ENCODE measurements at places on chromosomes 3 and 15. TPM values are rescaled to one million over a fixed set of nuclear protein-coding genes. Genes with fewer than 3 reads are reported as not detected.
A peak's percentile ranks its signal among the peaks of the same experiment; 100 is the strongest.

TOMM70 gene
- 34.7 TPM for total RNA-seq

MGLL gene
- total RNA-seq: 10.3 TPM

RCN2 gene
- 137 TPM for total RNA-seq

GREM1 gene
- not detected for total RNA-seq

TNFAIP8L3 gene
- total RNA-seq: not detected

RSL24D1 gene
- 77.4 TPM for total RNA-seq

IL5RA gene
- total RNA-seq: not detected

ELL3 gene
- 0.51 TPM for total RNA-seq

INAFM2 gene
- total RNA-seq: 15.9 TPM

CYP11A1 gene
- total RNA-seq: not detected

ZNF774 gene
- total RNA-seq: 6.7 TPM

DNA sequence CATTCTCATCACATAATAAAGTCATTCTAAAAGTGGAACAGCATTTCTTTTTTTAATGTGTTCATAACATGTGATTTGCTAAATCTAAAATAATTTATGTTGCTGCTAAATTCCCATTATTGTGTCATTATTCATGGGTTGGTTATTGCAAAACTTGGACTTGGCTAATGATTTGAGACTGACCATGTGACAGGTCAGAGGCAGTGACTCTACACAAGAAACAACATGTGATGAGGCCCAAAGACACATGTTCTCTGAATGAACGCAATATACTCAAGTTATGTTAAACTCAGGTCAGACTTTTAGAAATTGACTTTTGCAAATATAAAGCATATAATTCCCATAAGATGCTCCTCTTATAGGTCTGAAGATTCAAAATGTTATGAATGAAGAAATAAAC, 566.1 kb downstream of the TBL1XR1 start:
- no peak for DNase-seq

DNA sequence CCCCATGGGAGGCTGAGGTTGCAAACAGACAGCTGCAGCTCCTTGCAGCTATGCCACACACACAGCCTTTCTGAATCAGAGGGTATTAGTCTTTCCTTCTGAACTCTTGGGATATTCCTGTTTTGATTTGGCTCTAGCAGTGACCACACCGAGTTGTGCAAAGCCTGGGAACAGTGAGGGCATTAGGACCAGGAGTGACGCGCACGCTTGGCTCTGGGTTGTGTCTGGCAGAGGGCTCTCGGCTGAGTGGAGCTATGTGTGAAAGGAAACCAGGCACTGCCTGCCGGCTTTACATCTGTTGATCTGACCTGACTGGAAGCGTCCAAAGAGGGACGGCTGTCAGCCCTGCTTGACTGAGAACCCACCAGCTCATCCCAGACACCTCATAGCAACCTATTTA, at the start of gene GALNT15:
Gene GALNT15, plus strand, starts transcription at position 292 of the 400 bp plus-strand sequence. CDS start 472 bp downstream, outside the sequence.
- DNase-seq: peak; percentile 38

DNA sequence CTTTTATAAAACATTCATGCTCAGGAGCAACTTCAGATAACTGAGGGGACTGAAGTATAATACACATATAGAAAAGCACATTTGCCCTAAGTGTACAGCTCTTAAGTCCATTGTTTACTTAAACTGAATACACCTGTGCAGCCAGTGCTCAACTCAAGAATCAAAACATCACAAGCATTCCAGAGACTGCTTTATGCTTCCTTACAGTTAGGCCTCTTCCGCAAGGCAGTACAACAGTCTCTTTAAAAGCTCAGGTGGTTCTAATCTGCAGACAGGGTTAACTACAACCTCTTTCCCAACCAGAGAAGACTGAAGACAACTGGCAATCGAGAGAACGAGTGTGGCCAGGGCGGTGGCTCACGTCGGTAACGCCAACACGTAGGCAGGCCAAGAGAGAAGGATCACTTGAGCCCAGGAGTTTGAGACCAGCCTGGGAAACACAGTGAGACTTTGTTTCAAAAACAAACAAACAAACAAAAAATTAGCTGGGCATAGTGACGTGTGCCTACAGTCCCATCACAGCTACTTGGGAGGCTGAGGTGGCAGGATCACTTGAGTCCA, 16.9 kb downstream of the MCCC1 start:
- no peak for DNase-seq

DNA sequence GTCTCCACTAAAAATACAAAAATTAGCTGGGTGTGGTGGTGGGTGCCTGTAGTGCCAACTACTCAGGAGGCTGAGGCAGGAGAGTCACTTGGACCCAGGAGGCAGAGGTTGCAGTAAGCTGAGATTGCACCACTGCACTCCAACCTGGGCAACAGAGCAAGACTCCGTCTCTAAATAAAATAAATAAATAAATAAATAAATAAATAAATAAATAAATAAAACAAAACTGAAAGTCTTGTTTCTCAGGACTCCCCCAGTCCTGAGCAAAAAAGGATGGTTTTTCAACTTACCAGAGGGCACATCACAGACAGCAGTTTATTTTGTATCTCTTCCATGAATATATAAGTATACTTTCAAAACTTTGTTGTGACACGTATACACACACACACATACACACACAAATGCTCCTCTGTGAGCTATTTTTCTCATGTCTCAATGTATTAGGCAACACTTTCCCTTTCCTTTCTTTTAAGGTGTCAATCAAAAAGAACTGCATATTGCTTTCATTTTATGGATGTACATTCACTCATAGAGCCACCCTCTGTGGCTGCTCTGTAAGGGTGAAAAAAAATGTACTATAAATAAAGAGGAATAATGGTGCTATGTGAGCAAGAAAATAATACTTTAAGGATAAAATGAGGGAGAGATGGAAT, 54.8 kb upstream of the MITF start:
- no peak for DNase-seq

- DNase-seq: no peak
These were observed 1286.6 kb upstream of the ALCAM start for GRCh38 chr3:104080088-104080626.

DNA sequence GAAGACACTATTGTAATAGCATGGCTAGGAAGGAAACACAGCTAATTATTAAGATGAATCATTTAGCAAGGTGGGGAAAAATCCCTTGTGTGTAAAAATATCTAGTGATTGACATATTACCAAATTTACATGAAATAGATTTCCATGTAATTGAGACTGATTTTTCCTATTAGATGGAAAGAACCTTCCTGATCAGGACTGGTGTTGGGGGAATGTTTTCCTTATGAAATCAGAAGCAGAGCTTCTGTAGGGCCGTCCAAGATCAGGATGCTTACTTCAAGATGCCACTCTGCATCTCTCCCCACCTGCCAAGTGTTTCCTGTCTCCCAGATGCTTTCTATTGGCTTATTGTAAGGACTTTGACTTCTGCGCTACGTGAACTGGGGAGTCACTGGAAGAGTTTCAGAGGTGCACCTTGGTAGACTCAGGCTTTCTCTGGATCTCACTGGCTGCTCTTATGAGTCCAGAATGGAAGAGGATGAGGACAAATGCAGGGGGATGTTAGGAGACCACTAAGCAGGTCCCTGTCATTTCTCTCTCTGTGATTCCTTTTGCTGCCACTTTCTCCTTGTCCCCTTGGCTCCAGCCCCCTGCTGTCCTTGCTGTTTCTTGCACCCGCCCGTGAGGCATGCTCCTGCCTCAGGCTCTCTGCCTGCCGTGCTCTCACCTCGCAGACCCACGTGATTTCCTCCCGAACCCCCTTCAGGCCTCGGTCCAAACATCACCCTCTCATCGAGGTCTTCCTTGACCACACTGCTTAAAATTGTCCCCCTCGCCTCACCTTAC, 30.1 kb downstream of the BTD start:
- peak; percentile 30 for DNase-seq

DNA sequence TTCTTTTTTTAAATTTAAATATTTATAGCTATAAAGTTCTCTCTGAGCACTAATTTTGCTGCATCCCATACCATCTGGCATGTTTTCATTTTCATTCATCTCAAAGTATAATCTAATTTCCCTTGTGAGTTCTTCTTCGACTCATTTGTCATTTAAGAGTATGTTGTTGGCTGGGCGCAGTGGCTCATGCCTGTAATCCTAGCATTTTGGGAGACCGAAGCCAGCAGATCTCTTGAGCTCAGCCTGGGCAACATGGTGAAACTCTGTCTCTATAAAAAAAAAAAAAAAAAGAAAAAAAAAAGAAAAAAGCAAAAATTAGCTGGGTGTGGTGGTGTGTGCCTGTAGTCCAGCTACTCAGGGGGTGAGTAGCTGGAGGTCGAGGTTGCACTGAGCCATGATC, 34.8 kb downstream of the MAP1A start:
- DNase-seq: no peak

- no peak for DNase-seq
These were observed 7.5 kb downstream of the MPI start for GRCh38 chr15:74897300-74897701.

GRCh38 chr3:25910997-25911396, 121.1 kb downstream of the OXSM start:
- DNase-seq: peak; percentile 45

- DNase-seq: no peak
These were observed 15.4 kb downstream of the BCL2L10 start for GRCh38 chr15:52097180-52097579.

DNA sequence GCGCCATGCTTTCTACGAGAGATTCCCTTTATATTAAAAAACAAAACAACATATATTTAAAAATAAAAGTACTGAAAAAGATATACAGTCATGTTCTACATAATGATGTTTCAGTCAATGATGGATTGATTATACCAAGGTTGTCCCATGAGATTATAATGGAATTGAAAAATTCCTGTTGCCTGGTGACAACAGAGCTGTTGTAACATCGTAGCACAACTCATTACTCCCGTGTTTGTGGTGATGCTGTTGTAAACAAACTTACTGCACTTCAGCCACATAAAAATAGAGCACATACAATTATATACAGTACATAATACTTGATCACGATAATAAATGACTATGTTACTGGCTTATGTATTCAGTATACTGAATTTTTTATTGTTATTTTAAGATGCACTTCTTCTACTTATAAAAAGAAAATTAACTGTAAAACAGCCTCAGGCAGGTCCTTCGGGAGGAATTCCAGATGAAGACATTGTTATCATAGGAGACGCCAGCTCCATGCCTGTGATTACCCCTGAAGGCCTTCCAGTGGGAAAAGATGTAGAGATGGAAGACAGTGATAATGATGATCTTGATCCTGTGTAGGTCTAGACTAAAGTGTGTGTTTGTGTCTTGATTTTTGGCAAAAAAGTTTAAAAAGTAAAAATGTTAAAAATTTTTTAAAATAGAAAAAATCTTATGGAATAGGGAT, 11.7 kb downstream of the CCR1 start:
- DNase-seq: no peak

DNA sequence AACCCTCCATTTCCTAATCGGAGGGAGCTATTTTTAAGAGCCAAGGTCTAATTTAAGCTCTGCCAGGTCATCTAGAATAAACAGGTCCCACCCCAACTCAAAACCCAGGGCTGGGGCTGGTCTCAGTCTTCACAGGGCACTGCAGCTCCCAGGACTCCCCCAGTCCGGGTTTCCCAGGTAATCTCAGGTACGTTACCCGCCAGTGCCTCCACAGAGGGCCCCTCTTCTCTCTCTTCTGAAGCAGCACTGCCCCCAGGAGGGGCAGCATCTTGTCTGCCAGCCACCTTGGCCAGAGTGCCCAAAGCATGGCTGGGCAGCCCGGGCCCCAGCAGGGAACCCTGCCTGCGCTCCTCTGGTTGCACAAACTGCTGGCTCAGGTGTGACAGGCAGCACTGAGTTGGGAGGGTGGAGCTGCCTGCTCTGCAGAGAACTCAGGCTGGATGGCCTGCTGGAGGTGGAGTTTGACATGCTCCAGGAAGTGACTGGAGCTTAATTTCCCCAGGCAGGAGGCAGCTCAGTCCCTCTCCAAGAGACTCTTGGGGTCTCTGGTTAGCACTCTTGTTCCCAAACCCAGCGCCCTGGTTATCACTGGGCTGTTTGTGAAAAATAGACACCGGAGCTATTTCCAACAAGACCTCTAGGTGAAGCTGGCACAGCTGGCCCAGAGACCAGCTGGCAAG, at the start of gene PLA2G4F:
Gene PLA2G4F, minus strand, starts transcription at position 394 of the 680 bp plus-strand sequence. Its CDS starts 87 bp downstream, at position 307.
- DNase-seq: no peak

- no peak for DNase-seq
These were observed 160.9 kb downstream of the TBC1D5 start for GRCh38 chr3:17581421-17582080.

DNA sequence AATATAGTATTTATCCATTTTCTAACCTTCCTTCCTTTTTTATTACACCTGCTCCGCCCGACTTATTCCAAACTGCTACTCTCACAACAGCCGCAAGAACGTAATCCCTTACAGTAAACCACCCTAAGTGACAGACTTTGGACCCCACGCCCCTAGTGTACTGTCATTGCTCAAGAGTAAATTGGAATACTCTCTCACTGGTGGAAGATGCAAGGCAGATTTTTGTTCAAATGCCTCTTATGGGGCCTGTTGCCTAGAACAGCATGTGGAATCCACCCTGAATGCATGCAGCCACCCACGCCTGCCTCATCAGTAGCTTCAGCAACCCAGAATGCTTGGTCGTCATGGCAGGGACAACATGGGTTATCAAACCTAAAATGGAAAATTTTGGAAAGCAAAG, 226.2 kb upstream of the ST8SIA2 start:
- no peak for DNase-seq

- no peak for DNase-seq
These were observed 58.0 kb upstream of the CRTC3 start for GRCh38 chr15:90471769-90472168.

DNA sequence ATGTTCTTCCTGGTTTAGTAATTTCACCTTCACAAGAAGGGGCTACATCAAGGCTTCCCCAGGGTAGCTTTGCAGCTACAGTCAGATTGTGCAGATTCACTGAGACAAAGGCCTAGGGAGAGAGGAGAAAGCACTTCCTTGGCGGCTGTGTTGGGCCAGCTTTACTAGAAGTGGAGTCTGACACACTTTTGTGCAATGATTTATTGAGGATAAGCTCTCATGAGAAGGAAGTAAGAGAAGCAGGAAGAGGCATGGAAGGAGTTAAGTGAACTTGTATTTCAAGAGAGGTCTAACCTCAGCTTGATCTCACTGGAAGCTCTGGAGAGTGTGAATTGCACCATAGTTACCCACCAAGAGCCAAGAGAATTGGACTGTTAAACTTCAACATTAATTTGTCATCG, 78.9 kb downstream of the TGFBR2 start:
- no peak for DNase-seq

DNA sequence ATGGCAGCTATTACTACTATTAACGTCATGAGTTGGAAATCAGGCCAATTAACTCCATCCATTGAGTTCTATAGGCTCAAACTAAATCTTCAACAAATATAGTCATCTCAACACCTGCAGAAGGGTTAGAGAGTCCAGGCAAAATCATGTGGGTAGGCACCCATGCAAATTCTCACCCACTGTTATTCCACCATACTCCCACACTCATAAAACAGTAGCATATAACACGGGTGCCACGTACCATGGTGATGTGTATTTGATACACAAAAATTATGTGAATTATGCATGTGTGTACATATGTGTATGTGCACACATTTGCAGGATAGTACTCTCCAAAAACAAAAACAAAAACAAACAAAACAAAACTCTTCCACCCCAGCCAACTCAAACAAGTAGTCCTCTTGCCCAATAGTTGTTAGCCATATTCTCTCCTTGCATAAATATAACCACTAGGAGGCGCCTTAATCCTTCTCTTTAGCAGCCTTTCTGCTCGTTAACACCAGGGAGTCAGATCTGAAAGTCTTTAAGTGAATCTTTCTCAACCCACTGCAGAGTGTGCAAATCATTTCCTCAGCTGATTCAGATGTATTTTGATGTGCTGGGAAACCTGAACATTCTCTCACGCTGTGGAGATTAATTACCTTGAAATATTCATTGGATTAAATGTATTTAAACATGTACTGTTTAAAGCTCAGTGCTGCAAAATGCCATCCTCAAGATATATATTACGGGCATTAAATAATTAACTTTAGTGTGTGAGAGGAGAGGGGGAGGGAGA, 38.0 kb upstream of the COPB2 start:
- no peak for DNase-seq
